Progenitor cell of endocrine pancreas (in vitro differentiated cells): ENCODE measurements at places on chromosomes 6 and 20.

- DNase-seq: no peak
Measured at GRCh38 chr6:53446151-53446550, 97.4 kb upstream of the ELOVL5 start.

- DNase-seq: no peak
Measured at GRCh38 chr6:70421509-70421908, 8.2 kb downstream of the FAM135A start.

DNA sequence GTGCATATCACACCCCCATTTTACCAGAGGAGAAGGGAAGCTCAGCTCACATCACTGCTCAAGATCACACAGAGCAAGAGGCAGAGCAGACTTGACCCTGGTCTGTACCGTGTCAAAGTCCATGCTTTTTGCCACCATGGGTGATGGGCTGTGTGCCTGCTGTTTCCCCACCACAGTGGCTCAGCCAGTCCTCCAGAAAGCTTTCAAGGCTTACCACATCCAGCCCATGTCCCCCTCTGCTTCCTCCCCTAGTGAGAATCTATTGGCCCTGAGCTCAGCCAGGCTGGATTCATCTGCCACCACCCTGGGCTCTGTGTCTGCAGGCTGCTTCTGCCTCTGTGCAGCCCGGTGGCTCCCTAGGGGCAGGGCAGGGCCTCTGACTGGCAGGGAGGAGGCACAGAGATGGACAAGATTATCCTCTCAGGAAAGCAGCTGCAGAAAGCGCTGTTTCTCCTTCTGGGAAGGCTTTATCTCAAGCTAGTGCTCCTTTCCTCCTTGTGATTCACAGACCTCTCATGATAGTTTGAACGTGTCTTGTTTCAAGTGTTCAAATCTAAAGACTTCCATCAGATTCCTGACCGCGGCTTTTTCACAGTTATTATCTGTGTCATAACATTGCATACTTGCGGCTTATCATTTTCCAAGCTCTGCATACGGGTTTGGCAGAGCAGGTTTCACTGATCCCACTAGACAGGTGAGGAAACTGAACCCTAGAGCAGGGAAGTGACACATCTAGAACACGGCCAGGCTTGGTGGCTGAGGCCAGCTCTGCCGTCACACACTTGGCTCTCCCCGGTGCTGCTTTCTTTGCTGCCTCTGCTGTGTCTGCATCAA is 37.4 kb downstream of the VEGFA start:
- no peak for DNase-seq

DNA sequence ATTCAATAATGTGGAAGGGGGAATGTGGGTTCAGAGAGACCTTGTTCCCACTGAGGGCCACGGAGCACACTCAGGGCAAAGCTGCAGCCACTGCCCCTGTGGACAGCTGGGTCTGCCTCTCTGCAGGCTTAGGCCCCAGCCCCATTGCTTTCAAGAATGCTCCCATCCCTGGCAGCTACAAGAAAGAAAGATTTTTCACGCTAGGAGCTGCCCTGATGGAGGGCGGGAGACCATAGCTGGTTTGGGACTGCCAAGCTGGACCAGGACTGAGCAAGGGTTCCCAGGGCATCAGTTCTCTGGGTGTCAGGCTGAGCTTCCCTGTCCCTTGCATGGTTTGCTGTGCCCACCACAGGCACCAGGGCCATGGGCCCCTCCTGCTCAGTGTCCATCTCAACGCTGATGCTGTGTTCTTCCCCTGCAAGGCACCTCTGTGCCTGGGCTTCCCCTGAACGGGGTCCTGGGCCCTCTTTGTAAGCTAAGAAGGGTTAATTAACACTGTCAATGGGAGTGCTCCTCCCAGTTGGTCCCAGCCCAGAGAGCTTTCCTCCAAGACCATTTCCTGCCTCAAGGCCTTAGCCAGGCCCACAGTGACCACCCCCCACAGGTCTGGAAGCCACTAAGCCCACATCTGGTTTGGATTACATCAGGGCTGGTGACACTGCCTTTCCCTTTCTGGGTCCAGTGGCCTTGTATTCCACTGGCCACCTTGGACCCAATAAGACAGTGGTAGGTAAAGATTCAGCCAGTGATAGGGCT is 8.4 kb downstream of the FOXS1 start:
- DNase-seq: no peak

DNA sequence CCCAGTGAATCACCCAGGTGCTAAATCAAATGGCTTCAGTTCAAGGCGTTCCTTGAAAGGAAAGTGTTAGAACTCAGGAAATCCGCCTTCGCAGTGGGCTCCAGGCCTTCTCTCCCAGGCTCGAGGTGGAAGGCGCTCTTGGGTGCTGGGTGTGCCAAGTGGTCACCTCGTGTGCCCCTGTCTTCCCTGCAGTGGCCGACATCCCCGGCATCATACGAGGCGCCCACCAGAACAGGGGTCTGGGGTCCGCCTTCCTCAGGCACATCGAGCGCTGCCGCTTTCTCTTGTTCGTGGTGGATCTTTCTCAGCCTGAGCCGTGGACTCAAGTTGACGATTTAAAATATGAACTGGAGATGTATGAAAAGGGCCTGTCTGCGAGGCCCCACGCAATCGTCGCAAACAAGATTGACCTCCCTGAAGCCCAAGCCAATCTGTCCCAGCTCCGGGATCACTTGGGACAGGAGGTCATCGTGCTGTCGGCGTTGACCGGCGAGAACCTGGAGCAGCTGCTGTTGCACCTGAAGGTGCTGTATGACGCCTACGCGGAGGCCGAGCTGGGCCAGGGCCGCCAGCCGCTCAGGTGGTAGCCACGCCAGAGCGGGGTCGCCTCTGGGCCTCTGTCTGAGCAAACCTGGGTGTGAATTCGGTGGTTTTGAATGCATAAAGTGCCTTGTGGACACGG is 17.8 kb downstream of the MTG2 start:
- DNase-seq: no peak

- DNase-seq: no peak
Measured at GRCh38 chr6:56497240-56497639, 145.4 kb downstream of the DST start.

DNA sequence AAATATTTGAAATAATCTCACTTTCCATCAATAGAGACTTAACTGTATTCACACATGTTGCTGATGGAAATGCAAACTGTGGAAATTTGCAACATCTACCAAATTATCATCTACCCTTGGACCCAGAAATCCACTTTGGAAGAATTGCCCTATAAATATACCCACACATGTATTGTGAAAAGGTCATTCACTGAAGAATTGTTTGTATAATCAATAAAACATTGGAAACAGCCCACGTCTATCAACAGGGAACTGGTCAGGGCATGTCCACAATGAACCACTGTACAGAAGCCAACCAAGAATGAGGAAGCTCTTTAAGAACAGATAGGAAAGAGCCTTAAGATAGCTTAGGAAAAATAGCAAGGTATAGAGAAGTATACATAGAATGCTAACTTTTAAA is 36.2 kb downstream of the PXDC1 start:
- DNase-seq: no peak

DNA sequence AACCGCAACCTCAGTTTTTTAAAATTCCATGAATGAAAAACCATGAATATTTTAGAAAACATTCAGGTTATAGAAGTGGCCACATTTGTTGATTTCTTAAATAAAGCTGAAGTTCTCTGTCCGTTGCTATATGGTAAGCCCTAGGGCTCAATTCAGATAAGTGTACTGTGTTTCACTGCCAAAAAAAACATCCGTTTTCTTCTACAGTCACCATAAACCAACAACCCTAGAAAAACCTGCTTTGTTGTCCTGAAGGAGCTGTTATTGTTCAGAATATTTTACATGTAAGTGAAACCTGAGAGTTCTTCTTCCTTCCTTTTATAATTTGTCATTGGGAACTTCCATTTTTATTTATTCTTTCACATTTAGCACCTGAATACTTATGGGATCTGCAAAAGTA is 274.1 kb downstream of the TFAP2A start:
- DNase-seq: no peak

DNA sequence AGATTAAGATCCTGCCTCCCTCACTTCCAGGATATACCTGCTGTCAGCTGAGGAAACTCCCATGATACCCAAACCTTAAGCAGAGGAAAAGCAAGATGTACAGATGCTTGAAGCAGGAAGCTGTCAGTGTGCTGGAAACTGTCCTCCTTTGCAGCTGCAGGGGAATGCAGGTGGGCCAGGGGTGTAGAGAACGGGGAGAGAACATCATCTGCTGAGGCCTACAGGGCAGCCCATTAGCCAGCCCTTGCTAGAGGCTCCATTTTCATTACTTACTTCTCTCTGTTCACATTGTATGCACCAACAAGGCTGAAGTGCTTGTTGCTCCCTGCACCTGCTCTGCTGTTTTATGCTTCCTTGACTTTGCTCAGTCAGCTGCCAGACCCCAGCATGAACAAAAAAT is 119.1 kb downstream of the PRND start:
- no peak for DNase-seq

DNA sequence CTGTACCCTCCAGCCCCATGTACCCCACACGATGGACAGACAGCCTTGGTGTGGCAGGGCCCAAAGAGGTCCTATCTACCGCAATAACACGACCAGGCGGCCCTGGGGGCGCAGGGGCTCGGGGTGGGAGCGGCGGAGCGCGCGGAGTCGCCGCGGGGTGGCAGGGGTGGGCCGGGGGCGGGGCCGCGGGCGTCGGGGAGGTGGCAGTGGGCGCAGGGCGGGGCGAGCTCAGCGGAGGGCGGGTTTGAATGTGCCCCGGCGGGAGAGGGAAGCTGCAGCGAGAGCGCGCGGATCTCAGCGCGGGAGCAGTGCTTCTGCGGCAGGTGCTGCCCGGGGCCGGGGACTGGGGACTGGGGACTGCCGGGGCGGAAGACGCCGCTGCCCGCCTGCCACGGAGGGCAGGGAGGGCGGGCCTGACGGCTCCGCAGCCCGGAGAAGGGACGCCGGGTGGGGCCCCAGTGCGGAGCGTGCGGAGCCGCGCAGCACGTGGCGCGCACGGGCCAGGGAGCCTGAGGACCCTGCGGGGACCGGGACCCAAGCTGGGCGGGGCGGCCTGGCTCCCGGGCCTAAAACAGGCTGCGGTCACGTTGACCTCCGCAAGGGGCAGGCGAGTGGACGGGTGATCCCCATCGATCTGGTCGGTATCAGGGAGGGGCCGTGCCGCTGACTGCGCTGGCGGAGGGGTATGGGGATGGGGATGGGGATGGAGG is at the start of gene SLC29A1:
Gene SLC29A1, plus strand, starts transcription at position 277 of the 710 bp plus-strand sequence. CDS start 3,719 bp downstream, outside the sequence.
- peak; percentile 80 for DNase-seq
